ENCODE measurements at places on chromosomes 13 and 19.

DNA sequence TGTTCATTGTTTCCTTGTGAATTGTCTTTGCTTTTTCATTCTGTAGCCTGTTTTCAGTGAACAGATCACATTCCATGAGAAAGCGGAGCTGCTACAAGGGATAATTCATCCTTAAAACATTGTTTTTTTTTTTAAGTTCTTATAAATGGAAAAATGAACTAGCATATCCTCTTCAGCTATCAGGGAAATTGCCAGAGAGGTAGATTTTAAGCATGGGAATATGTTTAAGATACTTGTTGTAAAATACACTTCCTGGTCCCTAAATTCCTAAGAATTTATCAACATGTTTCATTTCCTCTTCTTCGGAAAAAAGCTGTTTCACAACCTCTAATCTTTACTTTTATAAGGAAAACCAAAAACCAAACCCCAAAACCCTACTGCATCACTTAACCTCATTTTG, 238.0 kb downstream of the POSTN start:
- no peak for DNase-seq

DNA sequence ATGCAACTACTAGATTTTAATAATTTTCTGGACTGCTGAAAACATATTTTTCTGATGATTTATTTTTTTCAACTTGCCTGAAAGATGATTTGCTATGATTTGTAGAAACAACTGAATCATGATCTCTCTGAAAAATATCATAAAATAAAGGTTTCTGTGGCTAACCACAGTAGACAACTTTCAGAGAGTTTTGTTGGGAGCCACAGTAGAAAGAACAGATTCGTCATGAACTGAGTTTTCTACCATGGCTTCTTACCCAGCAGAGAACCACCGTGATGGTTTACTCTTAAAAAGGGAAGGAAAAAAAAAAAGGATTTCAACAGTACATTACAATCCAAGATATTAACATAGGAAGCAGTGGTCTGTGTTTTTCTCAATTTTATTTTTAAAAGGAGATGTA, 18.0 kb downstream of the ZAR1L start:
- no peak for DNase-seq

GRCh38 chr13:74466020-74466419, 331.8 kb upstream of the KLF12 start:
- no peak for DNase-seq

DNA sequence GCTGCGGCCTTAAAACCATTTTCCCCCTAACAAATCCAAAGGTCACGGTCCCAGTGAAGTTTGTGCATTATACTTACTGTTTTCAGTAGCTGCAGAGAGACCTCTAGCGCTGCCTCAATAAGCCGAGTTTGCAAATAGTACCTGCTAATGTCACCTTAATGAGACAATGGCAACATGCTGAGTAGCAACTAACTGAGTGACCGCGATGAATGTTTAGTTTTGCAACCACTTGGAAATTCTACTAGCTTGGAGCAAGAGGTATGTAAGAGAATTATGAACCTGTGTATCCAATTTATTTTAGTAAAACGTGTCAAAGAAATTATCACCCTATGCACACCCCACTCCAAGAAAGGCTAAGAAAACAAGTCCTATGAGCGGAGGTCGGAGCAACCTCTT, 1.2 kb downstream of the KPNA3 start:
- DNase-seq = no peak

- no peak for DNase-seq
Observed at GRCh38 chr19:334296-335071, 10.1 kb downstream of the MIER2 start.

- peak; percentile 95 for DNase-seq
Observed at GRCh38 chr19:9945319-9945966, 9.1 kb upstream of the OLFM2 start.

DNA sequence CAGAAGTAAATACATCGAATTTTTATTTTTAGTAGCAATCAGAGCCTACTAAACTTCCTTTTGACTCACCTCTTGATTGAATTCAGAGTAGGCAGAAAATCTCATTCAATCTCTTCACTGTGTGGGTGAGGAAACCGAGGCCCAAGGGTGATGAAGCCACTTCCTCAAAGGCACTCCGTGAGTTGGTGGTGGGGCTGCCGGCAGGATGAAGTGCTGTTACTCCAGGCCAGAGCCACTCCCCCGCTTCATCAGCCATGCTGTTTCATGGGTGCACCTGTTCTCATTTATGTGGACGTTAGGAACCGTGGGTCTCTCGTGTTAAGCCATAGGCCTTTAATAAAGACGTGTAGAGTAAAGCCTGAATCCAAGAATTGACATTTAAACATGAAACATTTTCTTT, 13.2 kb downstream of the ING1 start:
- no peak for DNase-seq

- no peak for DNase-seq
Observed at GRCh38 chr13:59776924-59777690, 386.6 kb downstream of the DIAPH3 start.

- no peak for DNase-seq
Observed at GRCh38 chr19:30871979-30872378, 477.3 kb downstream of the TSHZ3 start.

DNA sequence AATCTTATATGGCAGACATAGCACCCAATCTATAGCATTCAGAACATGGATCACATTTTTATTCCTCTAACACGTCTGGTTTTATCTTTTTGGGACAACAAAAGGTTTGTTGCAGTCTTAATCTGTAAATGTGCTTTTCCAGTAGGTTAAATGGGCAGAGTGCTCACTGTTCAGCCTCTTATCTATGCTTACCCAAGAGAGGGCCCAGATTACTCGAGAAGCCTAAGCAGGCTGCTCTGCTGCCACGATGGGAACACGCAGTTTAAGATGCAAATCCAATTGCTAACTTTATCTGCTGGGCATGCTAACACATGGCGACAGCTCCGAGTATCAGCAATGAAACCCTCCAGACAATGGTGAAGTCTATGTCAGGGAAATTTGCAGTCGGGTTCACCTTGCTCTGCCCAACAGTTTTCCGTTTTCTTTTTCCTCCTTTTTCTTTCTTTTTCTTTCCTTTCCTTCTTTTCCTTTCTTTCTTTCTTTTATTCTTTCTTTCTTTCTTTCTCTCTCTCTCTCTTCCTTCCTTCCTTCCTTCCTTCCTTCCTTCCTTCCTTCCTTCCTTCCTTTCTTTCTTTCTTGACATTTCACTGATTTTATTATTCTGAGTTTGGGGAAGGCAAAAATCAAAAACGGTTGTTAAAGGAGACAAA, 115.3 kb downstream of the RBM26 start:
- no peak for DNase-seq

DNA sequence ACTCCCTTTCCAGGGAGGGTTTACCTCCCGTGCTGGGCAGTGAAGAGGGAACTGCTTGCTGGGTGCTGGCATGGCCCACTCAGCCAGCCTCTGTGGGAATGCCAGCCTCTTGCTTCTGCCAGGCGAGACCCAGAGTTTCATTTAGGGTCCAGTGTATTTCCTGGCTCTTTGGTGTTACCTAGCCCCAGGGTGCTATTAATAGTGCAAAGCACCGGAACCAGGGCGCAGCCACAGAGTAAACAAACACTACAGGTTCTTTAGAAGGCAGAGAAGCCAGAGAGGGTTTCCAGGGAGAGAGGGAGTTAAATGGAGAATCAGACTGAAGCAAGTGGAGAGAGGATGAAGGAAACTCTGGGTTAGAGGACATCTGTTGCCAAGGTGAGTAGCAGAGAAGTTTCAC, 74.9 kb upstream of the SPATA13 start:
- no peak for DNase-seq

DNA sequence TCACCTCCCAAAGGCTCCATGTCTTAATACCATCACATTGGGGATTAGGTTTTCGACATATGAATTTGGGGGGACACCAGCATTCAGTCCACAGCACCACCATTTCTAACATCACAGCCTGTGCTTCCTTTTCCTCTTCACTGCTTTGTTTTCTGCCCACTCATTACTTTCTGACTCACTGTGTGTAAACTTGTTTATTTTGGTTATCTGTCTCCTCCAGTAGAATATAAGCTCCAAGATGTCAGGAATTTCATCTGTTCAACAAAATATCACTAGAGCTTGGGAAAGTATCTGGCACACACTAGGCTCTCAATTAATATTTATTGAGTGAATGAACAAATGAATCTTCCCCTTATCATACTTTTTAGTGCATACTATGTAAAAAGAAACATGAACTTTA, 152.0 kb downstream of the NUFIP1 start:
- DNase-seq = no peak

GRCh38 chr19:43306097-43306496, 36.8 kb upstream of the PSG9 start:
- no peak for DNase-seq

GRCh38 chr13:38103851-38104250, 234.3 kb upstream of the TRPC4 start:
- no peak for DNase-seq

- no peak for DNase-seq
Observed at GRCh38 chr19:359653-359925, 15.0 kb upstream of the MIER2 start.

DNA sequence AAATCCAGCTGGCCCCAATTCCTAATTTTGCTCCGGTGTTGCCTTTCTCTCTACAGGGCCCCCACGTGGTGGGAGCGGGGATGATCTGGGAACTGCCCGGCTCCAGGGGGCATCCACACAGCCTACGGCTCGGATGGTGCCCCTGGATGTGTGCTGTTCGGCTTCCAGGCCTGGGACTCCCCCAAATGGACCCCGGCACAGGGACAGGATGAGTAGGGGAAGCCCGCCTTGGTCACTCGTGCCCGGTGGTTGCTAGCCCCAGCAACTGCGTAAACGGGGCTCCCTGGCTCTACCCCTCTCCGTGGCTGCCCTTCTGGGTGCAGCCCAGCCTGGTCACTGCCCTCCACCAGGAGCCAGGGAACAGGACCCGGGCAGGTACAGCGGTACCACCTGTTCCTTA, 111.5 kb downstream of the TEX26 start:
- peak; percentile 58 for DNase-seq

- no peak for DNase-seq
Observed at GRCh38 chr13:97266332-97266731, 44.2 kb downstream of the MBNL2 start.

- no peak for DNase-seq
Observed at GRCh38 chr19:9735986-9736385, 32.6 kb downstream of the ZNF846 start.

All from left forelimb (tissue), 1 donor.